ENCODE measurements at places on chromosomes 2 and 18. TPM values are rescaled to one million over a fixed set of nuclear protein-coding genes. Genes with fewer than 3 reads are reported as not detected.

GRCh38 chr18:59918320-59918755 lies 18.5 kb downstream of the PMAIP1 start:
- DNase-seq = peak; percentile 68

- no peak for DNase-seq
Measured at GRCh38 chr18:49514577-49514976, 27.5 kb upstream of the C18orf32 start.

- DNase-seq = no peak
Measured at GRCh38 chr2:188256420-188256819, 35.3 kb upstream of the GULP1 start.

Gene ACMSD
- total RNA-seq = not detected

Gene KIAA2012
- total RNA-seq = not detected

DNA sequence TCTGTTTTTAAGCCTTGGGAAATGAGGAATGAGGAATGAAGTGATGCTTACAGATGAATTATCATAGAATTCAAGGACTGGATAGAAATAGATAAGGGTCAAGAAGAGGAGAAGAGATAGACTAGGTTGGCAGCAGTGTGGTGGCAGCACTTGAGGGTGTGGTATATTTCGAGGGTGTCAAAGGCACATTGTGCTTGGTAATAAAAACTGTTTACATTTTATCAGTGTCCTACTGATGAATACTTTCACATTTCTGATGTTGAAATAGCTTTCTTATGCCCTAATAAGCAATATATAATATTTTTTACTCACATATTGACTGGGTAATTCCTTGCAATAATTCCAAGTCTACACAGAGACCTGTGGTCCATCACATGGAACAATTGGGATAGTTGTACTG lies 3.4 kb downstream of the TFPI start:
- no peak for DNase-seq

- DNase-seq = no peak
Measured at GRCh38 chr2:97752342-97753334, 39.3 kb downstream of the ZAP70 start.

DNA sequence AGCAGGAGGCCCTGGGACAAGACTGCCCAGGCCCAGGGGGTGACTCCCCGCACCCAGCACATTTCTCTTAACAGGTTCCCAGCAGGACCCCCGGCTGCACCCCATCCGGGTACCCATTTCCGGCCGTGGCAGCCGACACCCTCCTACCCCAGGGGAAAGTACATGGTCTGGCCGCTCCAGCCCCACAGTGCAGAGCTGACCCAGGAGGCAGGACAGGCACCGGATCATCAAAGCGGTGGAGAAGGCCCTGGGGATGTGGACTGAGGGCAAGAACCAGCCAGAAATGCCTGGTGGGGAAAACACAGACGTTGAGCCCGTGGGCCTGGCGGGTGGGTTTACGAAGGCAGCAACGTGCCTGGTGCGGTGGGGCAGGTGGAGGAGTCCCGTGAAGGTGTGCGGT lies 79.5 kb upstream of the GPC1 start:
- DNase-seq = no peak

DNA sequence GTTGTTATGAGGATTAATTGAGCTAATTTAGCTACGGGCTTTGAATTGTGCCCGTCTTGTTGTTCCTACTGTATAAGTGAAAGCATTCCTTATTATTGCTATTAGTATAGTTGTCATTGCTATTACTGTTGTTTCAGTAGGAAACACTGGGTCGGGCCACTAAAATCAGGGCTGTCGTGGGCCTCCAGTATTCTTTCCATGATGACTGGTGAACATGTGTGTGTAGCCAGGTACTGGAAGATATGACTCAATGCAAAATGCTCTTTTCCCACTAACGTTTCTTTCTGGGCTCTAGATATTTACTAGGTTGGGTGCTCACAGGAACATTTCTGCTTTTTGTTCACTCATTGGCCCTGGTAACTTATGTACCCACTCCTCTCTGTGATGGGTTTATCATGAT lies 4.9 kb downstream of the TTL start:
- DNase-seq = no peak

- peak; percentile 98 for DNase-seq
Measured at GRCh38 chr2:215435870-215436704, at the start of gene FN1. FN1 (minus strand) TSS chr2:215436068; CDS start chr2:215435802, 266 bp downstream.

- DNase-seq = no peak
Measured at GRCh38 chr2:714005-714741, 37.0 kb upstream of the TMEM18 start.

Gene CHAC2
- total RNA-seq = 2.6 TPM

Gene MYO5B
- 1.6 TPM for total RNA-seq

- no peak for DNase-seq
Measured at GRCh38 chr2:182444170-182444569, 17.3 kb upstream of the PDE1A start.

All from right cardiac atrium (tissue), 5 donors.